ENCODE measurements at places on chromosomes 16 and 17. TPM values are rescaled to one million over a fixed set of nuclear protein-coding genes. Genes with fewer than 3 reads are reported as not detected.

Gene TNS4
- 34.6 TPM for total RNA-seq

Gene TMEM204
- total RNA-seq = 9.7 TPM

Gene PRDM7
- total RNA-seq = not detected

Gene HEXIM1
- 24.4 TPM for total RNA-seq

Gene ACAP1
- 3.8 TPM for total RNA-seq

- H3K27me3 ChIP-seq = no peaks in the 10 kb centered on the region
- no peak for DNase-seq
- H3K4me1 ChIP-seq = no peaks in the 10 kb centered on the region
Observed at GRCh38 chr16:35747658-35748455, 2288.4 kb downstream of the TP53TG3F start.

DNA sequence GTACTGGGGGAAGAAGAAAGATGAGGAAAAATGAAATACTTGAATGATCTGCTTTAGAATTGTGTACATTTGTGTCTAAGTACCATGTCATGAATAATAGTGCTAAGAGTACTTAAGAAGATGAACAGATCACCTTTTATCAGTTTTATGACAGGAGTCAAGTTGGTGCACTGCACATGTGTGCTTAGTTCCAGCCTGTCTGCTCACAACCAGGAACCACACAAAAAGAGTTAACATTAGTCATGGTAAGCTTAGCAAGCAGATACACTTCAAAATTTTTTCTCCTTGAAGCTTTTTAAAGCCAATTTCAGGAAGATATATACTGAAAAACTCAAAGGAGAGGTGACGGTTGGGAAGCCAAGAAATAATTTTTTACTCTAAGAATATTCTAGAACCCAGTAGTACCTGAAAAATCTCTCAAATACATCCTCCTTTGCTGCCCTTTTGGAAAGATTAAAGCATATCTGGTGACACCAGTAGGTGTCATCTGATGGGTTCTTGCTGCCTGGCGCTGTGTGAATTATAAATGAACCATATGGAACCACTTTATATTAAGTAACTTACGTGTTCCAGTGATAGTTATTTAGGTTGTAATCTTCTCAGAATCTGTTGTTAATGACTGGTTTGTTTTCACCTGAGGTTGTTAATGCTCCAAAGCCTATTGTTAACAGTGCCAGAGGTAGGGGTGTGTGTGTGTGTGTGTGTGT is 93.4 kb downstream of the MSI2 start:
- no peak overlapping the region for H3K4me3 ChIP-seq
- H3K36me3 ChIP-seq = peaks cover 15% of the 10 kb centered on the region
- H3K27ac ChIP-seq = no peak overlapping the region
- no peak for DNase-seq
- no peaks in the 10 kb centered on the region for H3K4me1 ChIP-seq
- H3K27me3 ChIP-seq = no peaks in the 10 kb centered on the region

DNA sequence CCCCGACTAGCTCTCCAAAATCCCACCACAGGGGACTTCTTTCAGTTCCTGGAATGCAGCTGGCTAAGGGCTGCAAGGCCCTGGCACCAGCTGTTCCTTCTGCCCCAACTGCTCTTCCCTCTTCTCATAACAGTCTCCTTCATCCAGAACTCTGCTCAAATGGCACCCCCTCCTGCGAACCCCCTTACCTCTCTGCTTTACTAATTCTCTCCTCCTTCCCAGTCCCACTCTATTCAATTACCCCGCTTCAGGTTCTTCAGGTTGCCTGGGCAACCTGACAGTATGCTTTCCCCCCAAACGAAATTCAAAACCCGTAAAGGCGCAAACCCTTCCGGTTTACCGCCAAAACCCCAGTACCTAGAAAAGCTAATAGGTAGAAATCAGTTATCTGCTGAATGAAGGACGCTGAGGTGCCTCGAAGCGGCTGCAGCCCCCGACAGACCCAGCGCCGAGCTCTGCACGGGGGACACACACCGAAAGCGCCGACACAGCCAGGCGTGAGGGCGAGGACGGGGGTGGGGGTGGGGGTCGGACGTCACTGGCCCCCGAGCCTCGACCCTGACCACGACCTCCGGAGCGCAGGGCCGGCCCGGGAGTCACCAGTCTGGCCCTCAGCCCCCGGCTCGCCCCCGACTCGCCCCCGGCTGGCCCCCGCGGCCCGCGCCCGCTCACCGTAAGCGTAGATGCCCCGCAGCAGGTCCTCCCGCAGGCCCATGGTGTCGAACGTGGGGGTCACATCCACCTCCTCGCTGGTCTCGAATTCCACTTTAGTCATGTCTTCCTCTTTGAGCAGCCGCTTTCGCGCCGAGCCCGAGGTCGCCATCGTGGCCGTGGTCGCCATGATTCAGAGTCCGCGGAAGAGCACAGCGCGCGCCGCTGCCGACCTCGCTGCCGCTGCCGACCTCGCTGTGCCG is 550 bp downstream of the EIF4A3 start:
- H3K27me3 ChIP-seq = no peaks in the 10 kb centered on the region
- H3K4me1 ChIP-seq = peaks cover 47% of the 10 kb centered on the region
- H3K27ac ChIP-seq = peak overlapping the region; percentile 95
- DNase-seq = no peak
- H3K36me3 ChIP-seq = peaks cover 31% of the 10 kb centered on the region

DNA sequence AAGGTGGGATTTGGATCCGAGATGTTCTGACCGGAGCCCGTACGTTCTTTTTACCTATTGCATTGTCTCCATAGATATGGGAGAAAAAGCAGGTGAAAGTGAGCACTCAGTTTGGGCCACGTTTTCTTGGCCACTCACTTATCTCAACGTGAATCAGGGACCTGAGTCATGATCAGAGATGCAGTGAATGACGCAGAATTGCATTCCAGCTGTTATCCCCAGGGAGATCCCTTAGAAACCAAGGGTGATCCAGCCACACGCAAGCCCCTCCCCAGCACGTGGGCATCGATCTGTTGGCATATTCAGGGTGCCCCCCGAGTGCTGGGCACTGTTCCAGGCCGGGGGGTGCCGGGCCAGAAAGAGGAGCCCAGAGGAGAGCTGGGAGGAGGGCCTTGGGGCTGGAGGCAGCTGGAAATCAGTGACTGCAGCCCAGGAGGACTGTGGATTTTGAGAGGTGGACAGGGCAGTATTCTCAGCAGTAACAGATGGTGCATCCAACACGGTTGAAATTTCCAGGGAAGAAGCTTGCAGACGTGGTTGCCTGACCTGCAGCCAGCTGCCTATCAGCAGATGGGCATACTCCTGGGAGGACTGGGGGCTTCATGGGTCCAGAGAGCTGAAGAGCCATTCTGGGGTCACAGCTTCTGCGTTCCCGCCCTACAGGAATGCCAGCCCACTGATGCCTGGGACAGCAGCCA is 87.2 kb upstream of the CACNG5 start:
- H3K27me3 ChIP-seq = no peaks in the 10 kb centered on the region
- no peaks in the 10 kb centered on the region for H3K4me1 ChIP-seq
- DNase-seq = no peak
- H3K36me3 ChIP-seq = peaks cover 14% of the 10 kb centered on the region

DNA sequence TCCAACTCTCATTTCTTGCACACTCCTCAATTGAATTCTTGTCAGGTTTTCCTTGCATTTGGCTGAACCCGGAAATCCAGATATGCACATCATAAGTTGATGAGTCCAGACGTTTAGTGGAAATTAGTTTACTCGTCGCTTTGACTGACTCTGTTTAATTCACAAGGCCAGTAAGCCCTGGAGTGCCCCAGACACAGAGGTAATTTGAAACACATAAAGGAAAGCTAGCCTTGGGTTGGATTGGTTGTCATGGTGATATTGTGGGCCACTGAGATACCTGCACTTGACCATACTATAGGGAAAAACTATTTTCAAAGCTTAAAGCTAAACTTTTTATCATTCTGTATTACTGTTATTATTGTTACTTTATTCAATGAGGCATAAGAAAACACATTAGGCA is 178.3 kb upstream of the CA10 start:
- no peaks in the 10 kb centered on the region for H3K4me1 ChIP-seq
- no peak for DNase-seq
- no peak overlapping the region for H3K27ac ChIP-seq
- H3K36me3 ChIP-seq = no peaks in the 10 kb centered on the region

GRCh38 chr17:9170336-9170735 is 149.0 kb downstream of the NTN1 start:
- H3K36me3 ChIP-seq = no peaks in the 10 kb centered on the region
- H3K4me1 ChIP-seq = peaks cover 5% of the 10 kb centered on the region
- DNase-seq = no peak
- H3K27ac ChIP-seq = peak overlapping the region; percentile 21
- no peak overlapping the region for H3K4me3 ChIP-seq

DNA sequence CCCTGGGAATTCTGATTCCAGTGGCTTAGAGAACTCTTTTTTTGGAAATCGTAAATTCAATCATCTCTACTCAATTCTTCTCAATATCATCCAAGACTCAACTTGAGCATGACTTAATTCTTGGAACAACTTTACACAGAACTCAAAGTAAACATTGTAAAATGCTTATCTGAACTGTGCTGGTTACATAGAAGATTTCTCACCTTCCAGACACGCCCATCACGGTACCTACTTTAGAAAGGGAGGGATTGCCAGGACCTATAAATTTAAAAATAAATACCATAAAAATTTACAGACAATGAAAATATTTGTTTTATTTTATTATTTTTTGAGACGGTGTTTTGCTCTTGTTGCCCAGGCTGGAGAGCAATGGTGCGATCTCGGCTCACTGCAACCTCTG is 26.5 kb downstream of the MAP1LC3B start:
- no peak overlapping the region for H3K4me3 ChIP-seq
- H3K27me3 ChIP-seq = no peaks in the 10 kb centered on the region
- H3K27ac ChIP-seq = no peak overlapping the region

DNA sequence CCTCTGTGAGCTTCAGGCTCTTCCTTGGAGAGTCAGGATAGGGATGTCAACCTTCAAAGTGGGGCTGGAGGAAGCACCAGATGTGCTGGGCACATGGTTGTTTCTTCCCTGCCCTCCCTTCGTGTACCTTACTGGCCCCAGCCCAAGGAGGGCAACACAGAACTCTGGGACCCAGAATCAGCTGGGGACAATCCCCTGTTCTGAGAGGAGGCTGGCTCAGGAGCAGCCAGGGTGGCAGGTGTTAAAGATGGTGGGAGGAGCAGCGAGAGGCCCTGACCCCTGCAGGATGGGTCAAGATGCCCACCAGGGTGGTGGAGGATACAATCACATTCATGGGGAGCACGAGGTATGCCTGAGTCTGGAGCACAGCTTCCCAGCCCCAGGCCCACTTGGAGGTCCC is 300.4 kb downstream of the ABCC12 start:
- H3K27me3 ChIP-seq = no peaks in the 10 kb centered on the region
- H3K4me3 ChIP-seq = no peak overlapping the region
- no peak overlapping the region for H3K27ac ChIP-seq

GRCh38 chr17:55117164-55117563 is 147.6 kb upstream of the HLF start:
- H3K27ac ChIP-seq = no peak overlapping the region
- H3K36me3 ChIP-seq = no peaks in the 10 kb centered on the region
- no peaks in the 10 kb centered on the region for H3K27me3 ChIP-seq

GRCh38 chr17:47641202-47641601 is 8.5 kb upstream of the KPNB1 start:
- H3K4me1 ChIP-seq = no peaks in the 10 kb centered on the region
- no peak overlapping the region for H3K27ac ChIP-seq
- no peaks in the 10 kb centered on the region for H3K27me3 ChIP-seq
- H3K36me3 ChIP-seq = no peaks in the 10 kb centered on the region
- no peak overlapping the region for H3K4me3 ChIP-seq
